Small intestine (tissue), 16 donors: ENCODE measurements at places on chromosomes 1 and 21.

DNA sequence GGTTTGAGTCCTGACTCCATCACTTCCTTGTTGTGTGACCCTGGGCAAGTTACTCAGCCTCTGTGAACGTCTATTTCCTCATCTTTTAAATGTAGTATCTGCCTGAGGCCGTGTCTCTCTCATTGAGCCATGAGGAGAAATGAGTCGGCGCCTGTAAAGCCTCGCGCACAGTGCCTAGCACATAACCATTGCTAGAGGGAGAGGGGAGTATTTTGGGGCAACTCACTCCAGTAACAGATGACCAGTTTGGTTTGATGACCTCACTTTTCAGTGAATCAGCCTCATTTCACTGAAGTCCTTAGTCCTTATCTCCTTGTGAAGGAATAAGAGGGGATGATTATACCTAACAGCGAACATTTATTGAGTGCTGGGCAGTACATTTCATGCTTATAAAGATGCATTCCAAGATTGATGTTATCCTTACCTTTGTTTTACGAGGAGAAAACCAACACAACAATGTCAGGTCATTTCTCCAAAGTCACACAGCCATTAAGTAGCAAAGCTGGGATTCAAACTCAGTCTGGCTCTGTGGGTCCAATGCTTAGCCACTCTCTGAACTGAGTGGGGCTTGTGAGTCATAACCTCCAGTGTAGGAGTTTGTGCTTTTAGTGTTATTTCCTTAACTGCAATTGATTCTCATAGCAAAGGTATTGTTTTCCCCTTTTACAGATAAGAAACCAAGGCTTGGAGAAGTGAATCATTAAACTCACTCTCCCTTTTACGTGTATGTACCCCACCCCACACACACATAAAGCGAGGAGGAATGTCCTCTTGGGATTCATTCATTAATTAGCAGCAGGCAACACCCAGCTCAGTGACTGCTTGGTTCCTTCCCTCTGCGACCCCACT, 25.9 kb downstream of the KCNC4 start:
- peak; percentile 29 for DNase-seq

GRCh38 chr1:3265835-3266805, 188.3 kb upstream of the ARHGEF16 start:
- no peak for DNase-seq

DNA sequence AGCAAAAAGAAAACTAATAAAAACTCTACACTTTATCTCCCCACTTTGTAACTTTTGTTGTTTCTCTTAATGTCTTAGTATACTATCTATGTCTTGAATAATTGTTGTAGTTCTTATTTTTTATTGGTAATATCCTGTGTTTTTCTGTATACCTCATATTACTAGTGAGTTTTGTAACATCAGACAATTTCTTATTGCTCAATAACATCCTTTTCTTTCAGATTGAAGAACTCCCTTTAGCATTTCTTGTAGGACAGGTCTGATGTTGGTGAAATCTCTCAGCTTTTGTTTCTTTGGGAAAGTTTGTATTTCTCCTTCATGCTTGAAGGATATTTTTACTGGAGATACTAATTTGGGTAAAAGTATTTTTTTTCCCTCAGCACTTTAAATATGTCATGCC, 79.8 kb upstream of the LRRC8B start:
- DNase-seq: no peak

DNA sequence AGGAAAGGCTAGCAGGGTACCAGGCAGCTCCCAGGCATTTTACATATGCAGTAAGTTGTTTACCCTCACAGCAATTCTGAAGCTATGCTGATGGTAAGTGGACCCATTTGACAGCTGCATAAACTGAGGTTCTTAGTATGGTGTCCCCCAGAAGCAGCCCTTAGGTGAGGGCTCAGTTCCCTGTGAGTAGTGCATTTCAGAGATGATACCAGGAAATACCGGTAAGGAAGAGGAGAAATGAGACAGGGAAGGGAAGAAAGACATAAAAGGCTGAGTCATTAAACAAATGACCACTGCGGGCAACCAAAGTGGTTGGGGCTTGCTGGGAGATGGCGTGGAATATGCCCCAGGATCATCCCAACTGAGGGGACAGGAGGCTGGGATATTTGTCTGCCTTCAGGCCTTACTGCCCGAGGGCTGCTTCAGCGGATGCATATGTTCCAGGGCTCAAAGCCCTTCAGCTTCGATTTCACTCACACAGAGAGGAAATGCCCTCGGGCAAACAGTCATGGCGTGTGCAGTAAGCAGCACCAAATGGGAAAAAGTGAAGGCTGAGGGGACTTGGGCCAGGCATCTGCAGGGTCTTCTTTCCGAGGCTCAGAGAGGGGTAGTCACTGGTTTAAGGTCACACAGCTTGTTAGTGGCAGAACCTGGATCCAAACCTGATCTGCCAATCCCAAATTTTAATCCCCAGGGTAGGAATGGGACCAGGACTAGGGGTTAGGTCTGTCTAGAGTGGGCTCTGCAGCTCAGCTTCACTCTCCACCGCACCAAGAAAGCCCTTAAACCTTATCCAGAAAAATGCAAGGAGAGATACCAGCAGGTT, 133.7 kb upstream of the RUNX3 start:
- no peak for DNase-seq

DNA sequence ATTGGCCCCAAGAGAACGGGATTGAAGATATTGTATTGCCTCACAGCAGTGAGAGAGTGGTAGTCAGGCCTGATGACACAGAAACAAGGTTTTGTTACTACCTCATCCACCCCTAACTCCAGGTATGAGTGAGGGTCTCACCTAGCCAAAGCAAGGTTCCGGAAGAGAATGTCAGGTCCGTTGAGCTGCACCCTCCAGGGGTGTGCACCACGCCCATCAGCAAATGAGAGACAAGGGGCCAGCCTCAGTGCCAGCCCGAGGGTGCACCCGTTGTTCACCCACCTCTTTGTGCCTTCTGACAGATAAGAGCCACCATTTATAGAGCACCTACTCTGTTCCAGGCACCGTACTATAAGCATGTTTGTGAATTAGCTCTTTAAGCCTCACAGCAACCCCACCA, 121.9 kb upstream of the IPO9 start:
- no peak for DNase-seq

DNA sequence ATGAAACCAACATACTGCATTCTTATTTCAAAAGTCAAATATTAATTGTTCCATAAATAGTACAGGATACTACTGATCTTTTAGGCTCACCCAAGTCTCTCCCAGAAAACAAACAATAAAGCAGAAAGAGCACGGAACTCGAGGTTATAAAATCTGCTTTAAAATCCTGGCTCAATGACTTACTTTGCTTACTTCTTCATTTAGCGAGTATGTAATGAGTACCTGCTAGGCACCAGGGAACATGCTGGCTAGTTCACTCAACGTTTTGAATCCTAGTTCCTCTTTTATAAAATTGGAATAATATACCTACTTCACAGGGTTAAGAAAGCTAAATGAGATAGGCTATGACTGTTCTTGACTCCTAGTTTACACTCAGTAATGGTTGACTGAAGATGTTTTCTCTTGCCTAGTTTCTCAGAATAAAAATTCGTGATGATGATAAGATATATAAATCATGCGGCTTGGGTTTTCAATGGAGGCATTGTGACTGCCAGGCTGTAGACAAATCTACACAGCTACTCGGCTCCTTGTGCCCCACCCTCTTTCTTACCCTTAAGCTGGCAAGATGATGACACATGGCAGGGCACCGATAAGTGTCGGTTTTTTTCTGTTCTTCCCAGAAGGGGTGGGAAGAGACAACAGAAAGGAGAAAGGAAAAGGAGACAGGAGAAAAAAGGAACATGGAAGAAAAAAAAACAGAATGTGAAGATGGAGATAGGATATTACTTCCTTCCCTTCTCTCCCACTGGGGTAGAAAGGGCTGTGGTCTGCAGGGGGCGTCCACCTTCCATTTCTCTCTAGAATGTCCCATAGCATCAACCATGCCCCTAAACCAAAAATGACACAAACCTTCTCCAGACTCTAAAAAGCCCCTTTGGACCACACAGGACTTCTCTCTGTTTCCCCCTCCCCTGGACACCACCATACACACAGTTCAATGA, 507.1 kb downstream of the SMYD3 start:
- no peak for DNase-seq

DNA sequence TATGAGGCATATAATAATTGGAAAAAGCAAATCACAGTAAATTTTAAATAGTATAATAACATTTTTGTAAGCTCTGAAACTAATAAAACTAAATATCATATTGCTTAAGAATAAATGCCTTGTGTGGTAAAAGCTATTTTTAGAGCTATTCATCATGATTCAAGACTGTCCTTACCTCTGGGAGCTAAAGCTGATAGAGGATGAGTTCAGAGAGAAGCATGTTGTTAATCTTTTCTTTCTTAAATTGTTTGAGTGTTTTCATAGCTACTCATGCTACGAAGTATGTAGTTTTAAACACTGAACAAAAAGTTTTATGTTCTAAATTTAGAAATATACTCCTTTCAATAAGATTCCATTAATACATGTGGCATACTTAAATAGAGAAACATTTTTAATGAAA, 30.5 kb downstream of the IFI16 start:
- DNase-seq: no peak

DNA sequence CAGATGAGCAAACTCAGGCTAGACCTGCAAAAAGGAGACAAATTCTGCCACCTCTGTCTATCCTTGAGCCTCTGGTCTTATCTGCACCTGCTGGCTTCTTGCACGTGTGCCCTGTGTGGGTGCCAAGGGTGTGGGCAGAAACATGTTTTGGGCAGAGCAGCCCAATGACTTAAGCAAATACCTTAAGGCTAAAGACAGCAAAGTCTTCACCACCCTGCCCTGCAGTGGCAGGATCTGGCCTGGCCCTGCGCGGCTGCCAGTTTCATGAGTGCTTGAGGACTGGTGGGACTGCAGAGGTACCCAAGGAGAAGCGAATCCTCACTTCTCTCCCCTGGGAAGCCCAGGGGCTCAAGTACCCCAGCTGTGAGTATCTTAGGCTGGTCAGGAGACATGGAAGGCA, 3.8 kb upstream of the SLC26A9 start:
- peak; percentile 7 for DNase-seq

DNA sequence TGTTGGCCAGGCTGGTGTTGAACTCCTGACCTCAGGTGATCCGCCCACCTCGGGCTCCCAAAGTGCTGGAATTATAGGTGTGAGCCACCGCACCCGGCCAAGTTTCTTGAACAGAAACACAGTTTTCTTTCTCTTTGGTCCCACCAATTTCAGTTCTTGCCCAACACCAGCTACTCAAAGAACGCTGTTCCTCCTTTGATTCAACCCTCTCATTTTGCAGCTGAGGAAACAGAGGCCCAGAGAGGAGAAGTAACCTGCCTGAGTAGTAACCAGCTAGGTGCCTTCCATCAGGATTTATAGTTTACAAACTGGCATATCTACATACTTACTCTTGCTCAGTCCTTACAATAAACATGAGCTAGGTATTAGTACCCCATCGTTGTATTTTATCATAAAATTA, 119.9 kb downstream of the SYF2 start:
- no peak for DNase-seq

DNA sequence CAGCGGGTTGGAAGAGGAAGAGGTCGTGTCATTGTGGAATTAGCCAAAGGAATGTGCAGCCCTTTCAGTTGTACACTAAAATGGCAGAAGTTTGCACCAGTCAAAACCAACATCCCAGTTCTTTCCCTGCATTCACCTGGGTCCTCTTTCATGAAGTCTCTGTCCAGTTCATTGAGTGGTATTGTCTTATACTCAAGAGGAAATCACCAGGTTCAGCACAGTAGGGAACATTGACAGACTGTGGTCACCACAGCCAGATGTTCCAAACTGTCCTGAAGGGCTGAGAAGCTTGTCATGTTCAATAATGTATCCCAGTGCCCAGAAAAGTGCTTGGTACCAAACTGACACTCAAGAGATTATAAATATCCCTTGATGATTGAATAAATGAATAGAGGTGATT, 131.6 kb downstream of the GLUL start:
- DNase-seq: no peak

- DNase-seq: peak; percentile 84
Observed at GRCh38 chr21:27700974-27701614, 734.2 kb upstream of the ADAMTS5 start.

GRCh38 chr1:113073479-113073950, 517 bp downstream of the LRIG2 start:
- DNase-seq: peak; percentile 54

DNA sequence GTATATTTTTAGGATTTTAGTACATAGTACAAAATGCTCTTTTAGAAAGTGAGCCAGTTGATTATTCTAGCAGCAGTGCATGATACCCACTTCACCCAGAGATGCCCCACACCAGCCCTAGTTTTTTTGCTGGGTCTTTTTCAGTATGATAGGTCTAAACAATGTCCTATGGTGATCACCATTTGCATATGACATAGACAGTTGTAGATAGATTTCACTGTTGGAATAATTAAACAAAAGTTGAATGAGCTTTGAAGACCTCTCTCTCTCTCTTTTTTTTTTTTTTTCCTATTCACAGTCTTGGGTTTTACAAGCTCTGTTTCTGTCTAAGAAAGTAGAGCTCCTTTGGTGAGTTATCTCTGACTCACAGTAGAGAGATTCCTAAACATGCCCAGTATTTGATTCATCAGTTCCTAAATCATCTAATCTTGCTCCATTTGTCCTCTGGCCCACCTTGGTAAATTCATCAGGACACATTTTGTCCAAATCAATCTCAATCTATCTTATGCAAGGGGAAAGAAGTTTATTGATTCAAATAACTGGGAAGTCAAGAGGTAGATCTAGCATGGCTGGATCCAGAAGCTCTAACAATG, 44.7 kb upstream of the VAV3 start:
- DNase-seq: no peak

DNA sequence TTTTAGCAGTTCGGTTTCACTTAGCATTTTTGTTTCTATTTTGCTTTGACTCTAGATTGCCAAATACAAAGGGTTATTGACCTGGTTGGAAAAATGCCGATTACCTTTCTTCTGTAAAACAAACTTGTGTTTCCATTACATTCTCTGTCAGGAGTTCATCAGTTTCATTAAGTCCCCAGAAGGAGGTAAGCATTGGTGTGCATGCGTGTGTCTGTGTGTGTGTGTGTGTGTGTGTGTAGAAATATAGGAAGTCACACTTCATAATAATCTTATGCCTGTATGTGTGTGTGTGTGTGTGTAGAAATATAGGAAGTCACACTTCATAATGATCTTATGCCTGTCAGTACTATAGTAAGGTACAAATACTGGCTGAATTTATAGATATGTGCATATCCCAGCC, 10.0 kb downstream of the RGSL1 start:
- DNase-seq: no peak
